ENCODE measurements at places on chromosomes 3 and 15.
A peak's percentile ranks its signal among the peaks of the same experiment; 100 is the strongest.

DNA sequence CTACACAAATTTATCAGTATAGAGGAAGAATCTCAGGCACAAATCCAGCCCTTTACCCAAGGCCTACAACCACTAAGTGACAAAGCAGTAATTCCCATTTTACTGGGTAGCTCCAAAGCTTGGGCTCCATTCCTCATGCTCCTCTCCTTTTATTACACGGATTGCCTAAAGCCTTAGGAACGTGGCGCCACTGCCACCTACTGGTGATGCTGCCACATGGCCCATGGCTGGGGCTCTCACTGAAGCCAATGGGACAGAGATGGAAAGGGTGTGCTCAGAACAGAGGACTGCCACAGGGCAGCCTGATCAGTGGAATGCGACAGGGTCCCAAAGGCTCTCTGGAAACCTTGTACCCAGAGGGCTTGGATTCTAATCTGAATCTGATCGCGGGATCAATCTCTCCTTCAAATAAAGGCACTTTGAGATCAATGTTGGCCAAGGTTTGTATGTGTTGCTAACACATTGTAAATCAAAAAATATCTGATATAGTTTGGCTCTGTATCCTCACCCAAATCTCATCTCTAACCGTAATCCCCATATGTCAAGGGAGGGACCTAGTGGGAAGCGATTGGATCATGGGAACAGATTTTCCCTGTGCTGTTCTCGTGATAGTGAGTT, 33.5 kb upstream of the LYZL4 start:
- peak; percentile 41 for DNase-seq

DNA sequence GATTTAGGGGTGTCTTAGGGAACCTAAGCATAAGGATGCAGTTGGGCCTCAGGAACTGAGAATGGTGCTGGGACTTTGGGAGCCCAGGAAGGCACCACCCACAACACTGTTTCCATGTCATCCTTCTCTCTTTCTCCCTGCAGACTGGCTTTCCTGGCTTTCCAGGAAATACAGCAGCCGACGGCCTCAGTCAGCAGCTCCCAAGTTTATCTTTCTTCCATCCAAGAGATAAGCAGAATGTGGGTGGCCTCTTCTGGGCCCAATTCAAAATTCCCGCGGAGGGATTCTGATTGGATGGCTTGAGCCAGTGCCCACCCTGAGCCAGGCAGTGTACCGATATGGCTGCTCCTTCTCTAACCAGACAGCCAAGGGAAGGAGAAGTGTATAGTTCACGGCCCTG, 4.5 kb upstream of the CLN6 start:
- no peak for DNase-seq

DNA sequence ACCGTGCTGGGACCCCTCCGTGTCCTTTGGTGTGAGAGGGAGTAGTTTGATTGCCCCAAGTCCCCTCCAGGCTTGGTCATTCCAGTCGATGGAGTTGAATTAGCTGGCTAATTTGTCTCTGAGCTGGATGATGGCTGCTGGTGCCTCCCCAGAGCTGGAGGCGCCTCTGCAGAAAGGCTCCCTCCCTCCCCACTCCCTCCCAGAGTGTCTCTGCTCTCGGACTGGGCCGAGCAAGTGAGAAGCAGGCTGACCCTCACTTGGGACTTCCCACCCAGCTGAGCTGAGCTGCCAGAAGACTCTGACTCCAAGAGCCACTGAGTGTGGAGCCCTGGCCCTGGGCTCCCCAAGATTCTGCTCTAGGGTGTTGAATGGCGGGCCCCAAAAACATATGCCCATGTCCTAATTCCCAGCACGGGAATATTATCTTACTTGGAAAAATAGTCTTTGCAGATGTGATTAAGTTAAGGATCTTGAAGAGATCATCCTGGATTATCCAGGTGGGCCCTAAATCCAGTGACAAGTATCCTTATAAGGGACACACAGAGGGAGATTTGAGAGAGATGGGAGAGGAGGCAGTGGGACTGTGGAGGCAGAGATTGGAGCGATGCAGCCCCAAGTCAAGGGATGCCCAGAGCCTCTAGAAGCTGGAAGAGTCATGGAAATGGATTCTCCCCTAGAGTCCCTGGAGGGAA, 60.7 kb upstream of the TLE3 start:
- DNase-seq: no peak

DNA sequence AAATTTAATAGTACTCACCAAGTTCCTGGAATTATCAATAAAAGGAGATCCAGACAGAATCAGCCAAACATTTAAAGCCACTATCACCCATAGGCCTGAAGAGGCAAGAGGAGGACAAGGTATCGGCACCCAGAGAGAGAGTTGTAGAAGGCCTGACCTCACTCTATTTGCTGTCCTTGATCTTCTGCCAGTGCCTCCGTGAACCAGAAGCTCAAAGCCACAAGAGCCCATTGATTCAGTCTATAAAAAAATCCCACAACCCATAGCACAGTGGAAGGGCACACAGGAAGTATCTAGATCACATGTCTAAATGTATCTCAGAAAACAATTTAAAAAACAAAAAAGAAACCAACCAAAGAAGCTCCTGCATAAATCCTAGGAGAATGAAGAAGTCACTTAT, 68.6 kb upstream of the FAM174B start:
- no peak for DNase-seq

GRCh38 chr3:121545574-121546455, at the start of gene POLQ:
Gene POLQ, minus strand, starts transcription at chr3:121545988. Its CDS starts 111 bp downstream, at chr3:121545877.
- DNase-seq: peak; percentile 76

- no peak for DNase-seq
These were observed 6.8 kb downstream of the FYCO1 start for GRCh38 chr3:45988804-45989203.

DNA sequence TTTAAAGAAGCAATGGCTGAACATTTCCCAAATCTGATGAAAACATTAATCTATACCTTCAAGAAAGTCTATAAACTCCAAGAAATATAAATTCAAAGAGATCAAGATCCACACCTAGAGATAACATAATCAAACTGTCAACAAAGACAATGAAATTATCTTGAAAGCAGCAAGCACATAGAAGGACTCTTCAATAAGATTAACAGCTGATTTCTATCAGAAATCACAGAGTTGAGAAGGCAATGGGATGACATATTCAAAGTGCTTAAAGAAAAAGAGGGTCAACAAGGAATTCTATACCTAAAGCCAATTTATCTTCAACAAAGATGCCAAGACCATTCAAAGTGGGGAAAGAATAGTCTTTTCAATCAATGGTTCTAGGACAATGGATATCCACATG, 41.1 kb upstream of the LAMP3 start:
- no peak for DNase-seq
